ENCODE measurements at places on chromosomes 12 and 14. TPM values are rescaled to one million over a fixed set of nuclear protein-coding genes. Genes with fewer than 3 reads are reported as not detected.

GRCh38 chr12:82862876-82863649, 176.4 kb downstream of the TMTC2 start:
- no peak for DNase-seq

- DNase-seq, result no peak
Observed at GRCh38 chr14:54719406-54719805, 152.5 kb downstream of the SAMD4A start.

The ADAMTS20 gene
- 0.09 TPM for total RNA-seq

DNA sequence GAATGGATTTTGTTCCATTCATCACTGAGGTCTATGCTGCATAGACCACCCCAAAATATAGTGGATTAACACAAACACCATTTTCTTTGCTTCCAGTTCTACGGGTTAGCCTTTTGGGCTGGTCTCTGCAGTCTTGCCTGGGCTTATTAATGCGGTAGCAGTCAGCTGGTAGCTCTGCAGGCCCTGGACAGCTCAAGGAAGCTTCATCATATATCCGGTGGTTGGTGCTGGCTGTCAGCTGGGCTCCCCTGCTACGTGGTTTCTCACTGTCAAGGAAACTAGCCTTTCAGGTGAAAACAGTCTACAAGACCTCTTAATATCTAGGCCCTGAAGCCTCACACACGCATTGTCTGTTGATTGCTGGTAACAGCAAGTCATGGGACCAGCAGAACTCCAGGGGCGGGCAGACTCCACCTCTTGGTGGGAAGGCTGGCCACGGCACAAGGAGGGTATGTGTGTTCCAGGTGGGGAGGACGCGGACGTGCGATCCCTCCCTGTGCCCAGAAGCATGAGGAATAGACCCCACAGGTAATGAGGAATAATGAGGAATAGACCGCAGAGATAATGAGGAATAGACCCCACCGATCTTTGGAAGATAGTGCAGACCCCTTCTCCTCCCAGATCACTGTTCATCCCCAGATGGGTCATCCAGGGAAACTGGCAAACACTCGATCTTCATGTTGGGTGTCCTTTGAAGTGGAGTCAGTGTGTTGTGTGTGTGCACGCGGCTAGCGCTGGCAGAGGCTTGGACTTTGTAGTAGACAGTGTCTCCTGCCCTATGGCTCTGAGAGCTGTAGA, 13.3 kb downstream of the TSPAN9 start:
- no peak for DNase-seq

- no peak for DNase-seq
Observed at GRCh38 chr12:22858849-22859570, 234.0 kb downstream of the ETNK1 start.

DNA sequence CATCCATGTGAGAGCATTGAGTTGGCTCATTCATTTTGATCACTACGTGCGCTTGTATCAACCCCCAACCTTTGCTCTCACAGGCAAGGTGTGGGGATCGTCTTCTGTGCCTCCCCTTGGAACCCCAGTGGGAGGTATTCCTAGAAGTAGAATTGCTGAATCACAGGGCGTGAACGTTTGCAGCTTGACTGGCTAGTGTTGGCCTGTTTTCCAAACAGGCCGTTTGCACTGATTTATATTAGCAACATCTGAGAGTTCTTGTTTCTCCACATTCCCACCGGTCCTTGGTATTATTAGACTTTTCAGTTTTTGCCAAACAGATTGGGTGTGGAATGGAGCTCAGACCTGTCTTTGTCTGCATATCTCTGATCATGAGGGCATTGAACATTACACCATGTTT, 288.6 kb upstream of the PWP1 start:
- DNase-seq, result no peak

The TSPAN8 gene
- 39.6 TPM for total RNA-seq

The ACOT6 gene
- total RNA-seq, result not detected

DNA sequence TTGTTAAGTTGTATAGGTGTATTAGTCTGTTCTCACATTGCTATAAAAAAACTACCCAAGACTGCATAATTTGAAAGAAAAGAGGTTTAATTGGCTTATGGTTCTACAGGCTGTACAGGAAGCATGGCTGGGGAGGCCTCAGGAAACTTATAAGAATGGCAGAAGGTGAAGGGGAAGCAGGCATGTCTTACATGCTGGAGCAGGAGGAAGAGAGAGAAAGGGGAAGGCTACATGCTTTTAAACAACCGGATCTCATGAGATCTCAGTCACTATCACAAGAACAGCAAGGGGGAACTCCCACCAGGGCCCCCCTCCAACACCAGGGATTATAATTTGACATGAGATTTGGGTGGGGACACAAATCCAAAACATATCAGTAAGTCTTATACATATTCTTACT, 60.5 kb upstream of the OR10AD1 start:
- no peak for DNase-seq

The INHBC gene
- total RNA-seq, result not detected

The PTMS gene
- total RNA-seq, result 158 TPM

GRCh38 chr12:43805860-43806736, at the start of gene TWF1:
Gene TWF1, minus strand, starts transcription at chr12:43806317. Its CDS starts 72 bp downstream, at chr12:43806245.
- peak; percentile 74 for DNase-seq

DNA sequence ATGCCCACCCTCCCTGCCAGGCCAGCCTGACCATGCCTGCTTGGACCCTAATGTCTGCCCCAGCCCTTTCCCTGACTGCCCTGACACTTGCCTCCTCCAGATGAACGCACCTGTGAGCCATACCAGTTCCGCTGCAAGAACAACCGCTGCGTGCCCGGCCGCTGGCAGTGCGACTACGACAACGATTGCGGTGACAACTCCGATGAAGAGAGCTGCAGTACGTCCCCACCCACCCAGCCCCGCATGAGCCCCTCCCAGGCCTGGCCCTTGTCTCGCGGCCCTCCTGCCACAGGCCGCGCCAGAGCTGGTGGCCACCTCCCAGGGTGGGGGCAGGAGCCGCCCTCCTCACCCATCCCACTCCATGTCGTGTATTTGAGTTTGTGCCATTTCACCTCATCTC, 14.3 kb upstream of the NXPH4 start:
- DNase-seq, result no peak

- DNase-seq, result no peak
Observed at GRCh38 chr14:84535976-84536375, 994.0 kb upstream of the FLRT2 start.

The CLEC7A gene
- total RNA-seq, result not detected

DNA sequence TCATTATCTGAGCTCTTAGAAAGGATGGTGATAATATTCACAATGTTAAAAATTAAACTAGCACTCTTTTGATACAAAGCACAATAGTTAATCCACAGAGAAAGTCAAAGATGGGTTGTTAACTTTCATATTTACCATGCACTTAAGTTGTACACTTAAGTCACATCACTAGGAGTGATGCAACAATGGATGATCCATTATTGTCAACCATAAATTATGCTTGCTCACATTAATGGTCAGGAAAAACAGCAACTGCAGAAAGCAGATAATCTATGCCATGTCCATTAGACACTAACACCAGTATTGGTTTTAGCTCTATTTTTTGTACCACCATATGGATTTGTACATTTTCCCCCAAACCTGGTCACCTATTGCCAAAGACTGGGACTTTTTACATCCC, 195.5 kb downstream of the FOXA1 start:
- DNase-seq, result no peak

DNA sequence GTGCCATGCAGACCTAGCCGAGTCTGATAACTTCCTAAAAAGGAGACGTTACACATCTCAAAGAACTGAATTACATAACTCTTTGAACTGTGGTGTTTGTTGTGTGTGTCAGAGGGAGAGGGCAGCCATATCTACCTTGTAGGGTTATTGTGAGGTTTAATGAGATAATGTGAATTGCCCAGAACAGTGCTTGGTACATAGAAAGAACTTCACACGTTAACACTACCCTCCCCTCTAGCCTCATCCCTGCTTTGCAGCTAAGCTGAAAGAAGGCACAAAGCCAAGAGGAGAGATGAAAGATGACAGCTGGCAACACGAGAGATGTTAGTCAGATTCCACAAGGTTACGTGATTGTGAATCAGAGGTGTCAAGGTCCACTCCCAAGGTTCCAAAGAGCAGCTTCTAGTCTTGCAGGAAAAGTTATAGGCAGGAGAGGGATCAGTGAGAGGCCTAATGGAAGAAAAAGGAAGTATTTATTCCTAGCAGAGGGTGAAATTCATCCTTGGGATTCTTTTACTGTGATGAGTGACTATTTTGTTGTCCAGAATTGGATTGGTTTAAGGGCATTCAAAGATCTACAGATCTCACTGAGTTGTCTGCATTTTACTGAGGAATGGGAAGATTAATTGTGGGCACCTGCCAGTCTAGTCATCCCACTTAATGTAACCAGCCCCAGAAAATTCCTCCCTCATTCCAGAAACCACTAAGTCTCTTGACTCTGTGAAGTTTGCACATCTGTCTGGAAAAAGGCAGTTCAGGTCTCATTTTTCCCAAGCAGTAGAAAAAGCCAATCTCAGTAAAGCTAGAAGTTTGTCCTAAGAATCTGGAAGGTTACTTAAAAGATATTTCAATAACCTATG, 25.9 kb upstream of the WNK1 start:
- peak; percentile 96 for DNase-seq

GRCh38 chr12:107064687-107065086, 28.7 kb downstream of the CRY1 start:
- DNase-seq, result no peak

The AHSA1 gene
- total RNA-seq, result 119 TPM

GRCh38 chr12:30314506-30315100, 381.1 kb downstream of the IPO8 start:
- no peak for DNase-seq

The HCAR1 gene
- total RNA-seq, result not detected

DNA sequence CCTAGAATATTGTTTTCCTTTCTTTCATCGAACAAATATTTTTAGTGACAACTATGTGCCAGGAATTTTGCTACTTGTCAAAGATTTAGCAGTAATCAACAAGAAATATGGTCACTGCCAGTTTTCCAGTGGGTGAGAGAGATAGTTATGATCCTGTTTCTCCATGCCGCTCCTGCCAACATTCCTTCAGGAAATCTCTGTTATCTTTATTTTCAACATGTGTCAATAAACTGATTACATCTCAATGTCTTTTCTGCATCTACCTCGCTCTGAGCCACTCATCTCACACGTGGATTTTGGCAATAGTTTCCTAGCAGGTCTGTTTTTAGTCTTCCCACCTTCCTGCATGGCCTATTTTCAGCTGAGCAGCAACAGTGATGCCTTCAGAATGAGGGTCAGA, 650.0 kb upstream of the STXBP6 start:
- DNase-seq, result no peak

GRCh38 chr12:58323676-58324075, 382.3 kb downstream of the ATP23 start:
- DNase-seq, result no peak

The C12orf60 gene
- 2.4 TPM for total RNA-seq

DNA sequence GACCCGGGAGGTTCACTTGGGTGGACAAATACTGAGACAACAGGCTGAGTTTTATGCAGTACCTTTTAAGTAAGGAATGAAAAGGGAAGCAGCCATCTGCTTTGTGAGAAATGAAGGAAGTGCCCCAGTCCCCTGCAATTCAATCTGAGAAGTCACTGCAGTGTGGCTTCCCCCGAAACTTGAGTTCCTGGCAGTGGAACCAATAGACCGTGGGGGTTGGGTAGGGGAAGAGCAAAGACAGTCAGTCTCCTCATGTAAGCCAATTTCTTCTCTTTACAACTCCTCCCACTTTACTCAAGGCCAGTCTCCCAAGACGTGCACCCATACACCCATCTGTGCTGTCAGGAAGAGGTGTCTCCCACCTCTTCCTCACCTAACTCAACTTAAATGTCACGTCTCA, 206.5 kb downstream of the BCAT1 start:
- no peak for DNase-seq

The CARMIL3 gene
- total RNA-seq, result 1.1 TPM

DNA sequence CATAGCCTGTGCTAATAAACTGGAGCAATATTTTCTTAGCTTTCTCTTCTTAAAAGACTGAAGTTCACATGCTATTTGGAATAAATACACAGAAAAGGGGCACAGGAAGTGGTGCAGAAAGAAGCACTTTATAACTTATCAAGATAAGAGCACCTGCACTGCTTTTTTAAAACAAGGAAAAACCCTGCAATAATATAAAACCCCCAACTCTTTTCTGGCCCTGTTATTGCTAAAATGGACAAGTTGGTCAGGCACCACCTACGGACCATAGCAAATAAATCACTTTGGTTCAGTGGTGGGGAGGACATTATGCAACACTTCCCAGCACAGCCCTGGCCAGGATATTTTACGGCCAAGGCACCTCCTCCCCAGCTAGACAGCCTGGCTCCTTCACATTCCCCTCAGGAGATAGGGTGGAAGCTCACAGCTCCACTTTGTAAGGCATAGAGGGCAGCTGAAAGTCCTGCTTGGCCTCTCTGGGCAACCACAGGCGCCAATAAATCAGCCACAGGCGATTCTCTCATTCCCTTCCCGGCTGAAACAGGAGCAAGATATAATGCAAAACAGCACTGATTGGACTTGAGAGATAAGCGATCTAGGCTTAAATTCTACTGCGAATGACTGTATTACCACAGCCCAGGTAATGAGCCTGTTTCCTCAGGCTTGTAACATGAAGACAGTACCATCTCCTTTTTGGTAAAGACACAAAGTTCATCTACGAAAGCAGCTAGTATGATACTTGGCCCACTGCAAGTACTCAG, 2.0 kb downstream of the ZBTB25 start:
- DNase-seq, result no peak

GRCh38 chr14:85811340-85811739, 281.4 kb downstream of the FLRT2 start:
- DNase-seq, result no peak

DNA sequence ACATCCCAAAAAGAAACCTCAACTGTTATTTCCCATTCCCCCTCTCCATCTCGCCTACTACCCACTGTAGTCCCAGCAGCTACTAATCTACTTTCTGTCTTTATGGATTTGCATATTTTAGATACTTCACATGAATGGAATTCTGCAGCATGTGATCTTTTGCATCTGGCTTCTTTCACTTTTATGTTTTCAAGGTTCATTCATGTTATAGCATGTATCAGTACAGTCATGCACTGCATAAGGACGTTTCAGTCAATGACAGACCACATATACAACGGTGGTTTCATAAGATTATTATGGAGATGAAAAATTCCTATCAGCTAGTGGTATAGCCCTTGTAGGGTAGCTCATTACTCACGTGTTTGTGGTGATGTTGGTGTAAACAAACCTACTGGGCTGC, 24.5 kb downstream of the PCNX4 start:
- no peak for DNase-seq

The HOXC4 gene
- total RNA-seq, result 0.12 TPM

GRCh38 chr12:104582739-104583138, 126.0 kb downstream of the CHST11 start:
- no peak for DNase-seq

DNA sequence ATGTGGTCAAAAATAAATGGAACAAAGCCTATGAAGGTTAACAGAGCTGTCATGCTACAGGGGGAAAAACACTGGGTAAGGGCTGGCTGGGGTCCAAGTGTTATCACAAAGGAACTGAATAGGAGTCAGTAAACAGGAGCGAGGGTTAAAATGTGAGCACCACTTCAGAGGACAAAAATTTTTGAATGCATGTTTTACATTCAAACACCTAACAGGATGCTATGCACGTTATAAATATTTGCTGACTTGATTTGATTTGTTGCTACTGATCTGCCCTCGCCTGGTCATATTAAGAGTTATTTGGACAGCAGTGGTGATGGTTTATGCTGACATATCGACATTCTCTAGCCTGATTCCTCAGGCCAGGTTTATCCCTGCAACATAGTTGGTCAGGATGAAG, 7.4 kb upstream of the KTN1 start:
- no peak for DNase-seq

The TRIM9 gene
- 0.07 TPM for total RNA-seq
